ENCODE measurements at places on chromosomes 1 and 21.

DNA sequence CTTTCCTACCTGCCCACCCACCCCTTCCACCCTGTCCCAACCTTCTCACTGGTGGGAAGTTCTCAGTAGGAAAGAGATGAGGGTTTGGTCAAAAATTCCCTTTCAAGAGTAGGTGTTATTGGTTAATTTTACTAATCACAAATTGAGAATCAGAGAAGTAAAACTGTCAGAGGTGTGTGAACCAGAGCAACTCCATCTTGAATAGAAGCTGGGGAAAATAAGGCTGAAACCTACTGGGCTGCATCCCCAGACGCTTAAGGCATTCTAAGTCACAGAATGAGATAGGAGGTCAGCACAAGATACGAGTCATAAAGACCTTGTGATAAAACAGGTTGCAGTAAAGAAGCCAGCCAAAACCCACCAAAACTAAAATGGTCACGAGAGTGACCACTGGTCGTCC lies 11.5 kb downstream of the PLA2G2D start:
- no peaks in the 10 kb centered on the region for H3K27me3 ChIP-seq
- no peak overlapping the region for H3K4me3 ChIP-seq
- no peaks in the 10 kb centered on the region for H3K36me3 ChIP-seq
- no peak overlapping the region for H3K27ac ChIP-seq
- no peak for DNase-seq

DNA sequence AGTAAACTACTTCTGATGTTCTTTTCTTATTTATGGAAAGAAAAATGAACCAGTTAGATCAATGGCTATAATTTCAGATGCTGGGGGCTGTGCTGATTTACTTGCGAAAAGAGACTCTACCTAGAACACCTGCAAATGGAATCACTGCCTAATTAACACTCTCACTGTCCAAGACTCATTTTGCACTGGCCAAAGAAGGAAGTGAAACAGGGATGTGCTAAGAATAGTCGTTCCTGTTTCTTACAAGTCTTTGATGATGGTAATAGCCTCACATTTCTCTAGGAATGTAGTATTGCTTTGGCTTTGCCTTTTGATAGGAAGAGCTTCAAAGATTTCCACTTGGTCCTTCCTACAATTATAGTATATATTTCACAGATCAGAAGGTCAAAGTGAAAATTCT lies 12.7 kb upstream of the TSNAX start:
- H3K27me3 ChIP-seq = no peaks in the 10 kb centered on the region
- no peaks in the 10 kb centered on the region for H3K36me3 ChIP-seq
- DNase-seq = peak; percentile 57
- peaks cover 13% of the 10 kb centered on the region for H3K4me1 ChIP-seq
- no peak overlapping the region for H3K4me3 ChIP-seq
- no peak overlapping the region for H3K27ac ChIP-seq

- H3K27me3 ChIP-seq = no peaks in the 10 kb centered on the region
- no peak overlapping the region for H3K4me3 ChIP-seq
- no peaks in the 10 kb centered on the region for H3K36me3 ChIP-seq
Measured at GRCh38 chr1:87428883-87429282, 100.2 kb downstream of the LMO4 start.

DNA sequence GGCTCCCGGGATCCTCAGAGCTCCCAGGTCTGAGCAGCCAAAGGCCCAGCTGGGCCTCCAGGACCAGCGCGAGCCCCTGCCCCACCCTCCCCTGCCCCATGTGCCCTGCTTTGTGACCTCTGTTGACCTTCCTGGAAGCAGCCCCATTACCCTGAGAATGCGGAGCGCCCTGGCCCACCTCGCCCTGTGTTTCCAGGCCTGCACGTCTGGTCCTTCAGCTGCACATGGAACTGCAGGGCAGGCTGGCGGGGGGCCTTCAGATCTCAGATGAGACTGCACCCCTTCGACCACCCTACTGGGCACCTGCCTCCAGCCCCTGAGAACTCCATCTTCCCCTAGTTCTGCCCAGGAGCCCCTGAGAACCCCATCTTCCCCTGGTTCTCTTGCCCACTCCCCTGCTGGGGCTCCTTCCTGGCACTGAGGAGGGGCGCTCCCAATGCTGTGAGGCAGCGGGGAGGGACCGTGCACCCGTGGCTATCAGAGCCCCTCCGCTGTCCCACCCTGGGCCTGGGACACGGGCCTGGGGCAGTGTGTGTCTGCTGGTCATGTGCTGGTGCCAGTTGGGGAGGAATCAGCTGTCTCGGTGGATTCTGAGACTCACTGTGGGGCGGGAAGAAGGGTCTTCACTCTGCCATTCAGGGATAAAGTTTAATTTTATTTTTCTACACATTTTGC lies 25.1 kb downstream of the TMEM201 start:
- no peaks in the 10 kb centered on the region for H3K27me3 ChIP-seq
- DNase-seq = no peak
- H3K36me3 ChIP-seq = no peaks in the 10 kb centered on the region
- H3K27ac ChIP-seq = no peak overlapping the region
- no peak overlapping the region for H3K4me3 ChIP-seq
- H3K4me1 ChIP-seq = peaks cover 9% of the 10 kb centered on the region

- peaks cover 7% of the 10 kb centered on the region for H3K36me3 ChIP-seq
- DNase-seq = no peak
- H3K27ac ChIP-seq = no peak overlapping the region
- no peak overlapping the region for H3K4me3 ChIP-seq
- H3K4me1 ChIP-seq = peaks cover 26% of the 10 kb centered on the region
Measured at GRCh38 chr1:35507947-35508346, 49.3 kb downstream of the KIAA0319L start.

DNA sequence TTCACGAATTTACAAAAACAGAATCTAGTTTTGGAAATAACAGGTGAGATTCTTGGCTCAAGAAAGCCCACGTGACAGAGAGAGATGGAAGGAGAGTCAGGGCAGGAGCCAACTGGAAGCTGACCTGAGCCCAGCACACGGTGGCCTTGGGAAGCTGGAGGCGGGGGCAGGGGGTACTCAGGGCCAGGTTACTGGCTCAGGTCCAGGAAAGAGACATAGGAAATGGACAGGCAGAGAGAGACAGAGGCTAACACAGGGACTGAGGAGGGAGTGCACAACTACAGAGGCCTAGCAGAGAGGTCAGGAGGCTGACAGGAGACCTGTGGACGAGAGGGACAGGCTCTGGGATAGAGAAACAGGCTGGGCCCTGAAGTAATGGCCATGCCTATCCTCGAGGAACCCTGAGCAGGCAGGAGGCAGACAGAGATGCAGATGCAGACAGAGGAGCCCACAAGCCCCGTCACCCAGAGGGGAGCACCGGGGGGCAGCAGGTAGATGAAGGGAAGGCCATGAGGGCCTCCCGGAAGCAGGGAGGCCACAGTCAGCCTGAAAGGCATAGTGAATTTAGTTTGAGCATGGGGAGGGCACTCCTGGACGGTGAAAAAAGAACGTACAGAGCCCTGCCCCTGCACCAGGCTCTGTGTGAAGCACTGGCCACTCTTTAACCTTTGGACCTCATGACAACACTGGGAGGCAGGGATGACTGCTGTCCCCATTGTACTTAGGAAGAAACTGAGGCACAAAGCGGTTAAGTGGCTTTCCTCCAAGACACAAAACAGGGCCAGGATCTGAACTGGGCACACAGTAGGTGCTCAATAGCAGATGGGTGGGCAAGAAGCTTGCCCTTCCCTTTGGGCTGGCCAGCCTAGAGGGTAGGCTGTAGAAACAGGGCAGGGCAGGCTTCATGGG lies 230.1 kb downstream of the TRABD2B start:
- no peaks in the 10 kb centered on the region for H3K4me1 ChIP-seq
- no peaks in the 10 kb centered on the region for H3K27me3 ChIP-seq
- no peak overlapping the region for H3K4me3 ChIP-seq
- no peak for DNase-seq
- H3K36me3 ChIP-seq = no peaks in the 10 kb centered on the region

DNA sequence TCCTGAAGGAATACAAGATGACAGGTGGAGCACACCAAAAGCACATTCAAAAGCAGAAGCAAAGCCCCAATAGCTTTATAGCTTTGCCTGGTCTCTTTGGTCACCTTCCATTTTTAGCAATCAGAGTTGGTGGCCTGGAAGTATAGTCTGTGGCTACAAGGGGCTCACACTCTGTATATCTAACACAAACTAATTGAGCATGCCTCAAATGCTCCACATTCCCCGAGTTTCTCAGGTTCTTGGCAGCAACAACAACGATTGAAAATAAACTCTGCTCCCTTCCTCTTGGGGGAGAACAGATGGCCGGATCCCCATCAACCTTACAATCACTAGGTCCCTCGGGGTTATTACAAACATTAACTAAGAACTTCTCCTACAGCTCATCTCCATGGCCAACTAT lies 24.9 kb upstream of the TADA1 start:
- no peak overlapping the region for H3K4me3 ChIP-seq
- peaks cover 11% of the 10 kb centered on the region for H3K4me1 ChIP-seq
- H3K27ac ChIP-seq = no peak overlapping the region
- no peaks in the 10 kb centered on the region for H3K36me3 ChIP-seq
- DNase-seq = no peak
- H3K27me3 ChIP-seq = no peaks in the 10 kb centered on the region

GRCh38 chr21:28776251-28776650 lies 216.4 kb downstream of the LTN1 start:
- no peak overlapping the region for H3K4me3 ChIP-seq
- no peaks in the 10 kb centered on the region for H3K36me3 ChIP-seq

- H3K4me1 ChIP-seq = peaks cover 14% of the 10 kb centered on the region
- no peaks in the 10 kb centered on the region for H3K36me3 ChIP-seq
- H3K27ac ChIP-seq = no peak overlapping the region
- no peak for DNase-seq
- no peaks in the 10 kb centered on the region for H3K27me3 ChIP-seq
Measured at GRCh38 chr1:204188959-204189639, 7.2 kb downstream of the KISS1 start.

- H3K27ac ChIP-seq = no peak overlapping the region
- H3K36me3 ChIP-seq = no peaks in the 10 kb centered on the region
- H3K27me3 ChIP-seq = no peaks in the 10 kb centered on the region
- H3K4me1 ChIP-seq = no peaks in the 10 kb centered on the region
- H3K4me3 ChIP-seq = no peak overlapping the region
Measured at GRCh38 chr1:43312212-43312623, 11.4 kb downstream of the TIE1 start.

DNA sequence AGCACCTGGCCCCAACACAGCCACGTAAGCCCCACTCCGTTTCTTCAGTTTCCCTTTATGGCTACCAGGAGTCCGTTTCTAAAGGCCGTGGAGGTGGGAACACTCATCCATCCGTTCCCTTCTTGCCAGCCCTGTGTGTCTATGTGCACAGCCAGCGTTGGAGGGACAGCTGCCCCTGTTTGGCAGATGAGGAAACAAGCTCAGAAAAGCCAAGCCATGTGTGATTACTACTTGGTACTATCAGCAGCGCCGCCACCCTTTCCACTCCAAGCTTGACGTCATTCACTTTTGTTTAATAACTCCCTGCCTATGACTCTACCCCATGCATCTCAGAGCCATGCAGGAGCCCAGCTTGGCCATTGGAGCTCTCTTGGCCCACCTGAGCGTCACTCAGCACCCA lies 3.5 kb downstream of the LRP8 start:
- no peak overlapping the region for H3K27ac ChIP-seq
- H3K4me3 ChIP-seq = no peak overlapping the region
- DNase-seq = no peak
- H3K4me1 ChIP-seq = peaks cover 26% of the 10 kb centered on the region
- no peaks in the 10 kb centered on the region for H3K36me3 ChIP-seq

DNA sequence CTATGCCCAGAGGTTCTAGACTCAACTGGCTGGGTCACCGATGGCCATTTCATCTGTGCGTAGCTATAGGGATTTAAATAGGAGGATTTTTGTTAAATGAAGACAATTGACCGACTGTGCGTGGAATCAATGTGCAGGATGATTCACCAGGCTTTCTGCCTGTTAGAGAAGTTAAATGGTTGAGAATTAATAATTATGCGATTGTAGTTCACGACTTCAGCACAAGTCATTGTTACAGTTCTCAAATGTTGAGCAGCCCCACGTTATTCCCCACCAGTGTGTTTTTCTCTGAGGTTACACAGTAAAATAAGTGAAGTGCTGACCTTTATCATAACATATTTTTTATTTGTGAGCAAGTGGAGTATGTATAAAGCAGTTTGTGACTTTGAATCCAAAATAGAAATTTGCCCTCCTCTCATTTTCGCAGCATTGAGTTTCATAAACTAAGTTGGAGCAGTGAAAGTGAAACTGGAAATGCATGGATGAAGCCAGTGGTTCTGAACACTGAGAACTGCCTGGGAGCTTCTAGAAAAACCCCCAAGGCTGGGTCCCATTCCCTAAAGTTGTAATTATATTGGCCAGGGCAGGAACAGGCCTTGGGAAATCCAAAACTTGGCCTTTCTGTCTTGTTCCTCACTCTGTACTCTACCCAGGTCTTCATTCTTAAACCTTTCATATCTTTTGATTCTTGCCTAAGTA lies 102.6 kb downstream of the GALNT2 start:
- H3K27me3 ChIP-seq = no peaks in the 10 kb centered on the region
- peak; percentile 56 for DNase-seq
- no peaks in the 10 kb centered on the region for H3K36me3 ChIP-seq
- H3K4me3 ChIP-seq = peak overlapping the region; percentile 24
- peak overlapping the region; percentile 71 for H3K27ac ChIP-seq
- H3K4me1 ChIP-seq = peaks cover 19% of the 10 kb centered on the region

DNA sequence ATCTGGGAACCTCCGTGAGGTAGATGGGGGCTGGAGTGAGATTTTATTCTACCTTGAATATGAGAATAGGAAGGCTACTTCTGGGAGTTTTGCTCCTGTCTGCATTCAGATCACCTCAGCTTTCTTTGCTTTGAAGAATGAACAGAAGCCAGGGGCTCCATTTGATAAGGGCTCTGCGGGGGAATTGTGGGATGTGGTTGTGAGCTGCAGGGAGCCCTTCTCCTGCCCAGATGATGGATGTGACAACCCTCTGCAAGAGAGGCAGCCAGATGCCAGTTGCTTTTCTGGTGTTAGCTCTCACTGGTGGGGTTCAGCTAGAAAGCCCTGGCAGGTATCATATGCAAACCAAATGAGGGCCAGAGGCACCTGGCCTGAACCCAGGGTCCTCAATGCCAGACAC lies 21.5 kb downstream of the IER5 start:
- H3K4me1 ChIP-seq = peaks cover 32% of the 10 kb centered on the region
- H3K36me3 ChIP-seq = no peaks in the 10 kb centered on the region
- H3K27ac ChIP-seq = no peak overlapping the region
- H3K4me3 ChIP-seq = no peak overlapping the region
